T-helper 17 cell (primary cell): ENCODE measurements at places on chromosomes 3 and 15.

GRCh38 chr3:16496408-16497222 lies 16.9 kb downstream of the RFTN1 start:
- DNase-seq, result no peak

DNA sequence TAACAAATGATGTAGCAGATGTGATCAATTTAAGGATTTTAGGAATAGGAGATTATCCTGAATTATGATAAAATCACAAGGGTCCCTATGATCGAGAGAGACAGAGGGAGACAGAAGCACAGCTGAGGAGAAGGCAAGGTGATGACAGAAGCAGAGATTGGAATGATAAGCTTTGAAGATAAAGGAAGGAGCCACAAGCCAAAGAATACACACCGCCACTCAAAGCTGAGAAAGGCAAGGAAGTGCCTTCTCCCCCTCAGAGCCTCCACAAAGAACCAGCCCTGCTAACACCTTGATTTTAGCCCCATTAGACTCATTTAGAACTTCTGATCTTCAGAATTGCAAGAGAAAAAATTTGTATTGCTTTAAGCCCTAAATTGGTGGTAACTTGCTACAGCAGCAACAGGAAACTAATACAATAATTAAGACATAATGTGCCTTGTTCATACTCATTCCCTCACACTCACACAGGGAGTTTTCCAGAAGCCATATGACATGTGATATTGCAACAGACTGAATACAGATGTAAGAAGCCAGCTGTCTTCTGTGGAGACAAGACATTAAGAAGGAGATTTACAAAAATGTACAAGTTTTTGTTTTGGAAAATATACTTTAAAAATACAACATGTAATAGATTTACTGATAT lies 38.2 kb downstream of the TRANK1 start:
- no peak for DNase-seq

- no peak for DNase-seq
These were observed 4.5 kb upstream of the TLNRD1 start for GRCh38 chr15:80996247-80996646.

DNA sequence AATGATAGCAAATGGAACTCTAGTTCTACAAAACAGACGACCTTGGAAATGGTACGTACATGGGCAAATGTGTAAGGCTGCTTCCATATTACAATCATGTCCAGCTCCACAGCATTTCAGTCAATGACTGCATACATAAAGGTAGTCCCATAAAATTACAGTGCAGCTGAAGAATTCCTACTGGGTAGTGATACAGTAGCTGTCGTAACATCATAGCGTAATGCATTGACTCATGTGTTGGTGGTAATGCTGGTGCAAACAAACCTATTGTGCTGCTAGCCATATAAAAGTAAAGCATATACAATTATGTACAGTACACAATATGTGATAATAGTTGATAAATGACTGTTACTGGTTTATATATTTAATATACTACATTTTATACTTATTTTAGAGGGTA lies 18.5 kb downstream of the TTC23 start:
- DNase-seq, result no peak

- no peak for DNase-seq
These were observed 43.6 kb downstream of the BLM start for GRCh38 chr15:90760661-90761232.

GRCh38 chr15:77650265-77650664 lies 17.6 kb upstream of the LINGO1 start:
- no peak for DNase-seq

GRCh38 chr15:101138913-101139880 lies 112.7 kb downstream of the CHSY1 start:
- no peak for DNase-seq

DNA sequence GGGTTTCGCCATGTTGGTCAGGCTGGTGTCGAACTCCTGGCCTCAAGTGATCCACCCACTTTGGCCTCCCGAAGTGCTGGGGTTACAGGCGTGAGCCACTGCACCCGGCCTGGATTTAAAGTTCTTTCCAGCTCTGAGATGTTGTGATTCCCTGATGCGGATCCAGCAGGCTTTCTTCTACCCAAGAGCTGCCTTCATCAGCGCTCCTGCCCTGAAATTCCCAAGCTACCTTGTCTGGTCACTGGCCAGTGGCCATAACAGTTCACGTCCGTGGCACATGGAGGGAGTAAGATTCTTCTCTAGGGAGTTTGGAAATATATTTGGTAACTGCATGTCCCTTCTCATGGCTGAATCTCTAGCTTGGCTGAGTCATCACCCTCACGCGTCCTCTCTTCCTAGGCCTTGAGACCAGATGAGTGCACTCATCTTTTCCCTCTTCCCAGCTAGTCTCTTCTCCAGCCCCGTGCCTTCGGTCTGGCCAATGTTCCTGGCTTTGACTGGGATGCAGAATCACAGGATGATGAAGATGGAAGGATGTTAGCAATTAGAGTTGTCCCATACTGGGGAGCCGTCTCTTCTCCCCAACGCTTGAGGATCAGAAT lies 29.8 kb upstream of the APOD start:
- no peak for DNase-seq

- DNase-seq, result no peak
These were observed 2.5 kb upstream of the ISLR start for GRCh38 chr15:74170875-74171578.

- DNase-seq, result no peak
These were observed 133.0 kb upstream of the CADM2 start for GRCh38 chr3:84825817-84826216.

DNA sequence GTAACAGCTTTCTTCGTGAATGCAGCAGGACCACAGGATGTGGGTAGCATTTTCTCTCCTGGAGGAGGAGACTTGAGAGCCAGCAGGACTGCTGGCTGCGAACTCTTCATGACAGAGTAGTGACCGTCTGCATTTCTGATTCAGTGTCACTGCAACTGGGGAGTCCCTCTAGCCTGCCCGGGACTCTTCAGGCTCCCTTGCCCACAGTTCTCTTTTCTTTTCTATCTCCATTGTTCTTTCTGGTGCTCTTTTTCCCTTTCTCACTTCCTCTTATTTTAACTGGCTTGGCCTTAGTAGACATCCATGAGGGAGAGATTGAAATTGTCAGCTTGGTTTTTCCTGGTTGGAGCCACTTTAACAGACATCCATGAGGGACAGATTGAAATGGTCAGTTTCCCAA lies 49.9 kb upstream of the P2RY1 start:
- DNase-seq, result no peak

- DNase-seq, result no peak
These were observed 109.4 kb upstream of the TSPAN3 start for GRCh38 chr15:77180270-77180669.

GRCh38 chr15:45714590-45715488 lies 80.0 kb downstream of the SQOR start:
- no peak for DNase-seq

DNA sequence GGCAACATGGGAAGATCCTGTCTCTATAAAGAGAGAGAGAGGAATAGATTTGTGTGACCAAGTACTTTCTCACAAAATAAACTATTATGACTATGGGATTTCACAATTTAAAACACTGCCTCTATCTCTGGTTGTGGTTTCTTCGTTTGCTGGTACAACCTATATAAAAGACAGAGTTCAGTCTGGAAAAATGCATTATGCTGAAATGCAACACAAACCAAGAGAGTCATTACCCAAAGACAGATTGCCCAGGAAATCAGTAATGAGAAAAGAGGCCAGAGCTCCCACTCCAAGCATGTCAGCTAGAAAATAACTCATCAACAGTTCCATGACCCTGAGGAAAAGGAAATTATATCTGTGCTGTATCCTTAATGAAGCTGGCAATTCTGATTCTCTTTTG lies 23.2 kb downstream of the GPR176 start:
- no peak for DNase-seq

DNA sequence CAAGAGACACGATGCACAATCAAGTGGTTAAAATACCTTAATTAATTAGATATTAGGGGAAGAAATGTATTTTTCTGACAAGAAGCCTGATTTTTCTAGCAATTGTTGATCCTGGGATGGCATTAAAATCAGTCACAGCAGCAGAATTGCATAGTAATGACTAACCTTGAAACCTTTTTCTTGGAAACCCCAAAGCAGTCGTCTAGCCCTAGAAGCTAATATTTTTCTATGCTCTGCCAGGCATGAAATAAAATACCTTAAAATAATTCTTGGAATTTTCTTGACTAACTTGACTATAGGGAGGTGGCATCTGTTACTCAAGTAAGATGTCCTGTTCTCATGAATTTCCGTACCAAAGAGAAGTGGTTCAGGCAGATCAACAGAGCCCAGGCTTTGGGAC lies 204.1 kb downstream of the THRB start:
- DNase-seq, result no peak

DNA sequence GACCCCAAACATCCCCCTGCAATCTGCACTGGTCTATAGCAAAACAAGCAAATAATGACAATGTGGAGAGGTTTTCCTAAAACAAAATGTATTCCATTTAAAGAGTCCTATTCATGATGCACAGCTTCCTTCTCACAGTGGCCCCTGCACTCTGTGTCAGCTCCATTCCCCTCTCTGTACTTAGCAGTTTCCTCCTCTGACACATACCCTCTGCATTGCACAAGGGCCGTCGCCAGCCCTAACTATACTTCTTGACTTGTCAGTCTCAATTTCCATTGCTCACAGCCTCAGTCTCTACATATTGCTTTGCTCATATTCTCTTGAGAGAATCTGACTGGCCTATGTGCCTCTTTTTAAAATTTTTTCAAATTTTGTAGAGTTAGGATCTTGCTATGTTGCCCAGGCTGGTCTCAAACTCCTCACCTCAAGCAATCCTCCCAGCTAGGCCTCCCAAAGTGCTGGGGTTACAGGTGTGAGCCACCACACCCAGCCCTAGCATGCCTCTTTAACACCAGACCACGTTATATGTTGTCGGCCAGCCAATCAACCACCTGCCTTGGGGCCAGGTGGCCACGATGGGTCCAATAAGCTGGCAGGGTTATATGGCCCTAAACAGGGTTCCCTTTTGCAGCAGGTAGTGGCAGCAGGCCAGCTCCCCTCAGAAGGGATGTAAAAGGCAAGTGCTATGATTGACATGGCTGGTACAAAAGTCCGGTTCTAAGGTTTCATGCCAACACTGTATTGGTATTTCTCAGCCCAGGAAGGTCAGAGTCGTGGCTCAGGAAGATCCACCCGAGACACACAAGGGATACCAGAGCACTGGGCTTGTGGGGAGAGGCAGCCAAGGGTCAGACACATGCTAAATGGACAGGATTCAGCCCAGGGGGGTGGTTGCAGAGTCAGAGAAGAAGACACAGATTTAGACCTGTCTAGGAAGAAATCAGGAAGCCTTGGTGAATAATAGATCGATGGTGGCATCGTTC lies 59.0 kb upstream of the SMAD3 start:
- DNase-seq, result no peak

DNA sequence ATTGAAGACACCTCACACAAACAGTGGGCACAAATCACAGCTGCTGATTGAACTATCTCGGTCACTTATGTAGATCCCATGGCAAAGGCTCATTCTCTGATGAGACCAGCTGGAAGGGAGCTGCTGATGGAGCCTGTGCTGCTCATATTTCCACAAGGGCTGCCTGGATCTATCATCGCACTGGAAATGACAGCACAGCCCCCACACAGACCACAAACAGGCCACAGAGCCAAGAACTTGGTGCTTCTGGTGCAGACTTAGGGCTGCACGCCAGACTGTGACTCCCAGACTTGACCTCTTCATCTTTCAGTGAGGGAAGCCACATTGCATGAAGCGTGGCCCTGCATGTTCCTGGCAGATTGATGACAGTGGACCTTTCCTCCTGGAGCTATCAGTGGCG lies 197.6 kb downstream of the MINAR1 start:
- no peak for DNase-seq

GRCh38 chr15:39735120-39735717 lies 47.4 kb downstream of the FSIP1 start:
- no peak for DNase-seq

GRCh38 chr3:173584838-173585831 lies 187.6 kb downstream of the NLGN1 start:
- DNase-seq, result no peak

DNA sequence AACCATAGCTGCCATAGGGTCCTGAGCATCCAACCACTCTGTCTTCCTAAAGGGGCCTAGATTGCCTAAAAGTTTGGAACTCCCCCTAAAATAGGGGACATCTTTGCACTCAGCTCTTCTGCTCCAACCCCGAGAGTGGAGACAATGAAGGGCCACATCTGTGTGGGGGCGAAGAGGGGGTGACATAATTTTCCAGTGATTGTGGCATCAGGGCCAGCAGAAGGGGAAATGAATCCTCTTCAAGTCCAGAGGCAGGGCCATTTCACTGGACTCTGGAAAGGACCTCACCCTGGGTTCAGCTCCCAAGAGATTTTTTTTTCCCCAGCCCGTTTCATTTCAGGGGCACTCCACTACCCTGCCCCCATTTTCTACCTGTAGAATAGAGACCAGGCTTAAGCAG lies 4.6 kb upstream of the ANKRD63 start:
- no peak for DNase-seq

DNA sequence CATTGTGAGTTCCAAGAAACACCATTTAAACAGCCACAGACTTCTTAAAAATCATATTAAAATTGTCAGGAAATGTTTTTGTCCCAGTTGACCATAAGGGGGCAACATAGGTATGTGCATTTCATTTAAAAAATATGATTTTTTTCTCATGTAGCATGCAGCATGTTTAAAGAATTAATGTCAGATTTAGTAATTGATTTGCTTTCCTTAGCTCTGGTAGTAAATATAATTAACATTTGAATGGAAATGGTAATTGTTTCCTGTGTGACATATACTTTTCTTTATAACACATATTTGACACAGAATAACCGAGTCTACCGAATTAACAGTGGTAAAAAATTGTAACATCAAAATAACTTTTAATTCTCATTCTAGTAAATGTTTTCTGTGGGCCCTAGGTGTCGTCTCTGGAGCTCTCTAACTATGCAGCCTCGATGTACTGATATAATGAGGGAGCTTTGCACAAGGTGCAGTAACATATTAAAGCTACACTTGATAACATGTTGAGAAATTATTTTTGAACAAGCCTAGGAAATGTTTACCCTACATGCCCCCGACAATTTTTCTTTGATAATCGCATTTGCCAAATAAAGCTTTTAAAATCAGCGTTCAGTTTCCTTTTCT lies 34.9 kb downstream of the NXPE3 start:
- no peak for DNase-seq

- DNase-seq, result no peak
These were observed 312.5 kb downstream of the TIGIT start for GRCh38 chr3:114606336-114606735.

DNA sequence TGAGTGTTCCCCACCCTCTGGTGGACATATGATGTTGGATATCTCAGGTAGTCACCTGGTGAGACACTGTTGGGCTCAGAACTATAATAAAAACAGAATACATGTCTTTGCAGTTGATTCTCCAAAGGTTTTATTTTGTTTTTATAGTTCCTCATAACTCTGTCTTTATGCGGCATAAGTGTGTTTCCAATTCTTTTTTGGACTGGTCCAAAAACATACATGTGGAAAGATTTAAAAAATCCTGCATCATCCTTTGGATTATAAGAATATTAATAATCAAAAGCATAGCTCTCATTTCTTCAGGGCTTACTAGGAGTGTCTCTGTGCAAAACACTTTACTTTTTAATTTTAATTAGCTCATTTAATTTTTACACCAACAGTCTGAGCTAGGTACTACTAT lies 71.0 kb upstream of the ANKRD34C start:
- no peak for DNase-seq

GRCh38 chr15:42523331-42523730 lies 25.3 kb downstream of the LRRC57 start:
- no peak for DNase-seq

- DNase-seq, result no peak
These were observed 155.8 kb downstream of the EPHA6 start for GRCh38 chr3:96970211-96970610.

GRCh38 chr3:150303768-150304167 lies 104.3 kb upstream of the TSC22D2 start:
- DNase-seq, result no peak
